NCI-H187 (cell line): ENCODE measurements at places on chromosomes 4 and X.

DNA sequence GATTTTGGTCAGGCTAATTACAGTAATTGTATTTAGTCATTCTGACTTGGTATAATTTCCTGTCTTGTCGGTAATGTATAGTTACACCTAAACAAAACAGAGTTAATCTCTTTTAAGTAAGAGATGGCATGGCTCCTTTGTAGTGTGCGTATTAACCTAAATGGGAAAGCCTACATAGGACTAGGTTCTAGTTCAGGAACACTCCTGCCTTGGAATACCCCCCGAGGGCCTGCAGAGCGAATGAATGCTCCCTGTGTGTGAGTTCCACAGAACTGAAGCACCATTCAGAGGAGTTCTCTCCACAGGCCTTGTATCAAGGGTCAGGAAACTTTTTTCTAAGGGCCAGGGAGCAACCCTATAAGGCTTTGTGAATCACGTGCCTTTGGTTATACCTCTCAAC is 44.9 kb upstream of the STIM2 start:
- DNase-seq = no peak

- no peak for DNase-seq
Measured at GRCh38 chrX:24184018-24184417, 34.5 kb downstream of the ZFX start.

DNA sequence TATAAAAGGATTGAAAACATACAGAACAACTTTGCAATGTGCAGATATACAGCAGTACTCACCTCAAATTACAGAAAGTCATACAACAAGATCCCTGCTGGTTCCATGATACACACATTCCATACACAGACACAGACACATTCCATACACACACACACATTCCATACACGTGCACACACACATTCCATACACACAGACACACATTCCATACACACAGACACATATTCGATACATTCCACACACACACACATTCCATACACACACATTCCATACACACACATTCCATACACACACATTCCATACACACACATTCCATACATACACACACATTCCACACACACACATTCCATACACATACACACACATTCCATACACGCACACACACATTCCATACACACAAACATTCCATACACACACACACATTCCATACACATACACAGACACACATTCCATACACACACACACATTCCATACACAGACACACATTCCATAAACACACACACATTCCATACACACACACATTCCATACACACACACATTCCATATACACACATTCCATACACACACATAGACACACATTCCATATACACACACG is 13.7 kb downstream of the LINC00632 start:
- no peak for DNase-seq

DNA sequence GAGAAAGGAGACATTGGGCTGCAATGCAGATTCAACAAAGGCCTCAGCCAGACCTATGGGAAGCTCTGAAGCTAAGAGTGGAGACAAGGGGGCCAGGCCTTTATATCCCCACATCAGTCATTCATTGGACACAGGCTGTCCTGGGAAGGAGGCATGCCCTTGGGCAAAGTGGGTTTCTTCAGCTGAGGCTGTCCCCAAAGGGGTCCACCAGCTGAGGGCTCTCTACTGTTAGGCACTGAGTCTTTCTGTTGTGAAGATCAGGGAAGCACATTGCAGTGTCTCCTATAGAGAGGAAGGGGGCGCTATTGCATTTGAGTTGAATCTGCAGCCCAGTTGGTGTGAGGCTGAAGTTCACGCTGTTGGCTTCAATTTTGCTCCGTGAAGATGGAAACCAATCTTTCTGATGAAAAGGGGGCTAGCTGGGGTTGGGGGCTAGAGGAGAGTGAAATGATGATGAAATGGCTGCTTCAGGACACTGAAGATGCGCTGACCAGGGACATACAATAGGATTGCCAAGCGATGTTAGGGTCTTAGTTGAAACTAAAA is 48.0 kb downstream of the SLC25A5 start:
- peak; percentile 38 for DNase-seq

GRCh38 chr4:173088144-173088543 is 80.5 kb upstream of the GALNT7 start:
- DNase-seq = no peak

DNA sequence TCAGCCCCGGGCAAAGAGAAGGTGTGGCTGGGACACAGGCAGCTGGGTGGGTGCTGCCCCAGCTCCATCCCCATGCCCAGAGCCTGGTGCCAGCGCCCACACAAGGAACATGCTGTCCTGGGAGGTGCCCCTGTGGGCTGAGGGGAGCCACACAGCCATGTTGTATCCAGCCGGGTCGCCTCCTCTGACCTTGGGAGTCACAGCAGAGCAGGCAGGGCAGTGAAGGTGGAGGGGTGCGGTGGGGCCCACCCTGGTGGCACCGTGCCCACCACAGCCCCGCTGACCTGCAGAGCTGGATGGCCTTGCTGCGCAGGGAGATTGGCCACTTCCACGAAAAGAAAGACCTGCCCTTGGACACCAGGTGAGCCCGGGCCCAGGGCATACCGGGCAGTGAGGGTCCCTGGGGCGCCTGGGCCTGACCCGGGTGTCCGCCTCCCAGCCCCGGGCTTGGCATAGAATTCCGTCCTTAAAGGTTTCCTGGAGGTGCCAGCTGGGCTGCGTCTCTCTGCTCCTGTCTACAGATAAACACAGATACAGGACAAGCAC is 18.7 kb upstream of the ADD1 start:
- DNase-seq = no peak

- DNase-seq = no peak
Measured at GRCh38 chrX:23637187-23637586, 30.1 kb upstream of the PRDX4 start.

GRCh38 chr4:149914119-149915115 is 98.8 kb upstream of the IQCM start:
- DNase-seq = no peak

DNA sequence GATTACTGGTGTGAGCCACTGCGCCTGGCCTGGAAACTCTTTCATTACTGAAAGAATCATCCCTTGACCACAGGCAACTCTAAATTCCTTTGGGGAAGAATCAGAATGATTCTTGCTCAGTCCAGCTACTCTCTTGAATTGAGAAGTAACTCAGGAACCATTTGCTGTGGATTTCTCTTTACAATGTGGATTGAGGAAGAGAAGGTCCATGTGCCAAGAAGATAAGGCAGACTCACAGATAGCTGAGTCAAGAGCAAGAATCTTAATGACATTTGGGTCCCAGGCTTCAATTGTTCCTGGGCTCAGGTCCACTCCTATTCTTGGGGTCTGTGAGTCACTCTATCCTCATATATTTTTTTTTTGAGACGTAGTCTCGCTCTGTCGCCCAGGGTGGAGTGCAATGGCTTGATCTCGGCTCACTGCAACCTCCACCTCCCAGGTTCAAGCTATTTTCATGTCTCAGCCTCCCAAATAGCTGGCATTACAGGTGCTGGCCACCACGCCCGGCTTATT is 6.2 kb upstream of the MGARP start:
- no peak for DNase-seq

- DNase-seq = no peak
Measured at GRCh38 chr4:143184217-143184502, 557 bp upstream of the USP38 start.
